Transverse colon (tissue), 4 donors: ENCODE measurements at places on chromosomes 12 and 14.

DNA sequence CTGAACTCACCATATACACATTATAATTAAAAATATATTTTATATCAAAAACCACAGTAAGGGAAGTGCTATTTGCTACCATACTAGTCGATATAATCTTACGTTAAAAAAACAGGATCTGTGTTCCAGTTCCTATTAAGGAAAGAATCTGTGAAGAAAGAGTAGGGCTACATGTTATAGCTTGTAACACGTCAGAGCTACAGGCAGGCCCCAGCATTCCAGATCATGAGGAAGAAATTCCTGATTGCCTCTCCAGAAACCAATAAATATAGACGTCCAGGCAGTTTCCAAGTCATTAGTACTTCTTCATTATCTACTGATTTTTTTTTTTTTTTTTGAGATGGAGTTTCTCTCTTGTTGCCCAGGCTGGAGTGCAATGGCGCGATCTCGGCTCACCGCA, 20.6 kb downstream of the SGPP1 start:
- DNase-seq: no peak

- DNase-seq: no peak
Measured at GRCh38 chr14:73058922-73059673, 764 bp downstream of the RBM25 start.

DNA sequence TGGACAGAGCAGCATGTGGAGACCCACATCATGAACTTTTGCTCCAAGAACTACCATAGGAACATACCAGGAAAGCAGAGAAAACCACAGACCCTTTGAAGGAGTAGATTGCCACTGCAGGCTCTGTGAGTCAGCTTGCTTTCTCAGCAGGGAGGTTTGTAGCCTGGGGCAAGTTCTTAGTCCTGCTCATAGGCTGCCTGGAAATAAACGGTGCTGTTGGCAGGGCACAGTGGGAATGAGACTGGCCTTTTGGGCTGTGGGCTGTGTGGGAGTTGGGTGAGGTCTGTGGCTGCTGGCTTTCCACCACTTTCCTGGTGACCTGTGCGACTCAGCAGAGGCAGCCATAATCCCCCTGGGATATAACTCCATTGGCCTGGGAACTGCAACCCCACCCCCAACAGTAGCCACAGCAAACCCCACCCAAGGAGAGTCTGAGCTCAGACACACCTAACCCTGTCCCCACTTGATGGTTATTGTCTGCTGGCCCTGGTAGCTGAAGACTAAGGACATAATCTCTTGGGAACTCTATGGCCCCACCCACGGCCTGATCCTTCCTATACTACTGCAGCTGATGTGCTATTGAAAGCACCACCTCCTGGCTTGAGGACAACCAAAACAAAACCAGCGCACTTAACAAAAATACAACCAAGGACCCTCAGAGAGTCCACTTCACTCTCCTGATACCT, 192.1 kb upstream of the GARIN6 start:
- DNase-seq: no peak

- DNase-seq: no peak
Measured at GRCh38 chr12:95358111-95359083, 115.6 kb upstream of the METAP2 start.

DNA sequence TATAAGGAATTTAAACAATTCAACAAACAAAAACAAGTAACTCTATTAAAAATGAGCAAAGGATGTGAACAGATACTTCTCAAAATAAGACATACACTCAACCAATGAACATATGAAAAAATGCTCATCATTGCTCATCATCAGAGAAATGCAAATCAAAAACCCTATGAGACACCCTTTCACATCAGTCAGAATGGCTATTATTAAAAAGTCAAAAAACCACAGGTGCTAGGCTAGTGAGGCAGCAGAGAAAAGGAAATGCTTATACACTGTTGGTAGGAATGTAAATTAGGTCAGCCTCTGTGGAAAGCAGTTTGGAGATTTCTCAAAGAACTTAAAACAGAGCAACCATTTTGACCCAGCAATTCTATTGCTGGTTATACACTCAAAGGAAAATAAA, 52.0 kb downstream of the NAV3 start:
- no peak for DNase-seq

- DNase-seq: no peak
Measured at GRCh38 chr14:69796797-69797500, at the start of gene SLC10A1. SLC10A1 (minus strand) TSS chr14:69797241; CDS start chr14:69797155, 86 bp downstream.

GRCh38 chr12:7583471-7583870, 79.9 kb upstream of the CD163 start:
- no peak for DNase-seq

GRCh38 chr12:102766961-102767360, 150.1 kb downstream of the PAH start:
- no peak for DNase-seq

GRCh38 chr12:40208707-40209446, 15.9 kb upstream of the LRRK2 start:
- DNase-seq: peak; percentile 9

- no peak for DNase-seq
Measured at GRCh38 chr14:60510951-60511599, 2.1 kb downstream of the SIX6 start.

DNA sequence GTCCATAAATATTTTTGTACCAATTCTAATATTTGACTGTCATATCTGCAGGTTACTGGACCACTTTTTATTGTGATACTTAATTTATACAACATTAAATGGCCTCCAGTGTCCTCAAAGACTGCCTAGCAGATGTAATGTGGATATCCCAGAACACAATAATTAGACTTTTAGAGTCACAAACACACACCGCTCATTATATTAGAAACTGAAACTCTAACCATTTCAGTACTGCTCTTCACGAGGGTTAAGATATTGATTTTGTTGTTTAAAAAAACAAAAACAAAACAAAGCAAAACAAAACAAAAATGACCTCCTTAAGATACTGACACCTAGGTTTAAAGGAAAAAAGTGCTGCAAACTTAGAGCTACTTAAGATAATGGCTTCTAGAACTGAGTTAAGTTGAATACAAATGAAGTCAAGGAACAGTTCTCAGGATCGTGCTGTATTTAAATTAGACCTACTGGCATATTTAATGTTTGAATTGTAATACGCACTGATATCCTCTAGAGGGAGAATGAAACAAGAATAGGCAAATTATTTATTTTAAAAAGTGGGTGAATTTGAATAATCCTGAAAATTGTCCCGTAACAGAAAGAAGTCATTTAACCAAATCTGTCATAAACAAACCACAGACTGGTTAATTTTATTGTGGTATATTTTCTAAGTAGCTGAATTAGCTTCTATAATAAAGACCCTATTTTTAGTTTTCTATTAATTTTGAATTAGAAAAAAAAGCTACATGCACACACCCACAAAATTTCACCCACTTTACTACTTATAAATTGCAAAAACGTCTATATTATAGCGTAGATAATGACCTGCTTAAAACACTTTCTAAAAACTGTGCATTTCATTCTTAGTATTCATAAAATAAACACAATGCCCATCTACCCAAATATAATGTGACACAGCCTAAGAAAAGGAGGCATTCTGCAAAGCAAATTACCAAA, 395.2 kb upstream of the DCN start:
- no peak for DNase-seq

DNA sequence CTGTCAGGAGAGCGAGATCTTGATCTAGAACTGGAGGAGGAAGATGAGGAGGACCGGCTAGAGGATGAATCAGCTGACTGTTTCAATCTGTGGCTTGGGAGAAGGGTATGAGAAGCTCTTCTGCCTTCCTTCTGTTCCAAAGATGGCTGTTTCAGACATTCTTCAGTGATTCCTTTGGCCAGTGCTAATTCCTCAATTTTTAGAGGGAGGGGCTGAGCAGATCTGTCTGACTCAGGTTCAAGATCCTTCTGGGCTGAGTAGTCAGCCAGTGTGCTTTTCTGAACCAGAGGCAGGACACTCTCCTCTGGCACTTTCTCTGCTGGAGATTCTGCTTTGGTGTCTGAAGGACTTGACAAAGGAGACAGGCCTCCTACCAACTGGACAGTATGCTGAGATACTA, 15.2 kb downstream of the ACIN1 start:
- no peak for DNase-seq

DNA sequence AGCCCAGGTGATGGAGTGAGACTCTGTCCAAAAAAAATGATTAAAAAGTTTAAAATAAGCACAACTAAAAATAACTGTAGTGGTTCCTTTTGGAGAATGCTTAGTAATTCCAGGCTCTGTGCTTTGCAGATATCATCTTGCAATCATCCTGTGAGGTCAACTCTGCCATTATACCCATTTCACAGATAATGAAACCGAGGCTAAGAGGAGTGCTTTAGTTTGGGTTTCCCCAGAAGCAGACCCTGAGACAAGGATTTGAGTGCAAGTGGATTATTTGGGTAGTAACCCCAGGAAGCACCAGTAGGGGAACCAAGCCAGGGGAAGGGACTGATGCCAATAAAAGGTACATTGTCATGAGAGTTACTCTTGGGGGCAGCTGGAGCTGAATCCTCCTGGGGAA, 44.7 kb downstream of the RIN3 start:
- DNase-seq: no peak

DNA sequence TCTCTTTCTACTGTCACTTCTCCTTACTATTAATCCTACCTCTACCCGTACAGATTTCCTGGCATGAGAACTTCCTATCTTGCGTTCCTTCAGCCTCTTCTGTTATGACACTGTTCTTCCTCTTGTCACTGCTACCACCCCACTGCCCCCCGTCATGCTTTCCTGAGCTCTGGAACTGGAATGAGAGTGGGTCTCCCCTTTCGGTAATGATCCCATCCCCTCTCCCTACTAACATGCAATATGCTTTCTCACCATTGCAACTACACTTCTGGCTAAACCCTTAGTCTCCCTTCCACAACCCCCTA, 4.9 kb upstream of the AP1G2 start:
- DNase-seq: no peak

DNA sequence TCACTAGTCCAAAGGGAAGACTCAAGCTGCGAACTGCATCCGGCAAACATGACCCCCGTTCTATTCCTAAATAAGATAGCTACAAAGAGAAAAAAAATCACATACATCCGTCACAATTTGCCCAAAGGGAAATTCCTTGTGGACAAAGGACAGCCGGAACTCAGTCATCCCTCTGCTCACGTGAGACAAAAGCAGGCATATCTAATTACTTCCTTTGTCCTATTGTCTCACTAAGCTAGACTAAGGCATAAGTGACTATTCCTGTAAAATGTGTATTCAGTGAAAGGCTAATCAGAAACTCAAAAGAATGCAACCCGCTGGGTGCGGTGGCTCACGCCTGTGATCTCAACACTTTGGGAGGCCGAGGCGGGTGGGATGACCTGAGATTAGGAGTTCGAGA, 27.2 kb upstream of the NINJ2 start:
- DNase-seq: no peak

GRCh38 chr14:104320611-104321086, 182.3 kb downstream of the KIF26A start:
- DNase-seq: no peak

- no peak for DNase-seq
Measured at GRCh38 chr12:103944964-103945363, 14.8 kb downstream of the HSP90B1 start.

DNA sequence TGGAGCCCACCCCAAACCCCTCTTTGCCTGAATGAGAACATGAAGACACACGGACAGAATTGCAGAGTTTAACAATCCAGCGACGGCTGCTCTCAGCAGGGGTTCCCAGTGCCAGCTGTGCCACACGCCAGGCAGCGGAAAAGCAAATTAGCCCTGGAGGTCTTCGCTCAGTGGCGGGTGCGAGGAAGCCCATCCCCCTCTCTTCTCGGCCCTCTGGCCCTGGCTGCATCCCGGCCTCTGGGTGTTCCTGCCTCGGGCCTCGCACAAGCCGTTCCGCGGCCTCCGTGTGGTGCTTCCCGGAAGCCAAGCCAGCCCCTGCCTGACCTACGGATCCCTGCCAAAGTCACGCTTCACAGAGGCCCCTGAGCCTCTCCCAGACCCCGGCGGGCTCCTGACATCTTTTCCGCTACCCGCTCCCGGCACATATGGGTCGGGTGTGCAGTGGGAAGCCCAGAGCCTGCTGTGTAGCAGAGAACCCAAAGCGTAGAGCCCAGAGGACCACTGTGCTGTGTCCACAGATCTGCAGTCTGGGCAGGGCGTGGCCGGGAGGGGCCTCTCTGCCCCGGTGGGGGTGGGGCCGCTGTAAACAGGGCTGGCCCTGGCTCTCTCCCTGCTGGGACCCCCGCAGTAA, 70.7 kb upstream of the GALNT9 start:
- DNase-seq: no peak

GRCh38 chr12:39372929-39373328, 70.0 kb downstream of the KIF21A start:
- no peak for DNase-seq

- no peak for DNase-seq
Measured at GRCh38 chr14:30648471-30648870, 26.4 kb downstream of the SCFD1 start.

- no peak for DNase-seq
Measured at GRCh38 chr12:97561619-97562290, 99.2 kb downstream of the RMST start.

GRCh38 chr12:793711-794110, 41.3 kb downstream of the WNK1 start:
- no peak for DNase-seq

DNA sequence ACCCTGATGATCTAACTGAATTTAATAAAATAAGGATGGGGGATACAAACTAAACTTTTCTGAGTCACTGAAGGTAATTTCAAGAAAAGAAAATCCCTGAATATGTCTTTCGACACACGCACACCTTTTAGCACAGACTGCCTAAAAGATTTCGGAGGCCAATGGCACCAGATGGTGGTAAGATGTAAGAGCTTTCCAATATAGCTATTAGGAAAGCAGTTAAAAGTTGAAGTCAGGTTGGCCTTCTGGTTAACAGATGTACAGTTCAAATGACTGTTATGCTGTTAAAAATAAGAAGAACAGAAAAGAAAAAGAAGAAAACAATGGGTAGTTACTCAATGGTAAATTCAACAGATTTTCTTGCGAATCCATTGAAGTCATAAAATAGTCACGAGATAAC, 80.7 kb upstream of the KRR1 start:
- no peak for DNase-seq

DNA sequence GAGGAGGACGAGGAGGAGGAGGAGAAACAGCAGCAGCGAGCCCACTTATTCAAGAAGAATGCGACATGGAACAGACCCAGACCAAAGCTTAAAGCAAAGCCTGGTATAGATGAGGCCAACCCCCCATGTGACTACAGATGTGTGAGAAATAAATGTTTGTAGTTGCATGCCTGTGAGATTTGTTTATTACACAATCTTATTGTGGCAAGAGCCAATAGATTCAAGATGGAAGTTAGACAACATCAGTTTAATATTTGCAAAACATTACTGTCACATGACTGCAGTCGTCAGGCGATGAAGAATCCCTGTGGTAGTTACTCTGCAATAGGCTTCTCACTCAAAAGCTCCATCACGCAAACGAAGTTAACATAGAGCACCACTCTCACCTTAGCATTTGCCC, 17.2 kb upstream of the SLC35F4 start:
- no peak for DNase-seq

DNA sequence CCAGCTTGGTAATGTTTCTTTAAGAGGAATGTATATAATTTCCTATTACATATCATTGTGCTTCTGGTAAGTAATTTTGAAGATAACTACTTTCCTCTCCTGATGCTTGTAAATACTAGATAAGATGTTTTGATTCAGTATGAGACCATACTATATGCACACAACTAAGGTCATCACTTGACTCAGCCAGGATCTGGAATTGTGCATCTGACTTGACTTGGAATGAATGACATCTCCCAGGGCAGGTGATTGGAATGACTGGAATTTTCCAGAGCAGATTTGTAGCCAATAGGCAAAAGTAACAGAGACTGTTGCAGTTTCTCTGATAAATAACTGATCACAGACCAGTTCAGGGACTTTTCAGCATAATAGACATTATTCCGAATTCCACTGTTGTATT, 11.1 kb downstream of the BEST3 start:
- DNase-seq: no peak

GRCh38 chr12:34295366-34296142, 273.3 kb downstream of the ALG10 start:
- peak; percentile 1 for DNase-seq
